Brain pericyte (primary cell): ENCODE measurements at places on chromosomes 4 and X.

GRCh38 chrX:107659768-107660167, 31.5 kb downstream of the PRPS1 start:
- no peak for DNase-seq

DNA sequence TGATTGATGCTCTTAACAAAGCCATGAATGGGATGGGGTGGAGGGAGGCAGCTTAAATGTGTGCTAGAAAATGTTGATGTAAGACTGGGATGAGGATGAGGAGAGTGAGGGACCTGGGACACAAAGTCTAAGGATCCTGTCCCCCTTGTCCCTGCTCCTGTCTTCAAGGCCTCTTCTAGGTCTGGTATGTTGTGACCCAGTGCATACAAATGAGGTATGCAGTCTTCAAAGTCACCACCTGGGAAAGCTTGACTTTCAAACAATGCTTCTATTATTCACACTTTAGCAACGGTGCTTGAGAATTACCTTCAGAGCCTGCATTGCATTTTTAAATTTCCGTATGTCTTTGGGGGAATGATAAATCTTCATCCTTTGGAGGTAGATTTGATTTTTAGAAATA, 88.4 kb upstream of the SLC34A2 start:
- DNase-seq = no peak

- no peak for DNase-seq
Observed at GRCh38 chrX:20393944-20394343, 127.2 kb upstream of the RPS6KA3 start.

DNA sequence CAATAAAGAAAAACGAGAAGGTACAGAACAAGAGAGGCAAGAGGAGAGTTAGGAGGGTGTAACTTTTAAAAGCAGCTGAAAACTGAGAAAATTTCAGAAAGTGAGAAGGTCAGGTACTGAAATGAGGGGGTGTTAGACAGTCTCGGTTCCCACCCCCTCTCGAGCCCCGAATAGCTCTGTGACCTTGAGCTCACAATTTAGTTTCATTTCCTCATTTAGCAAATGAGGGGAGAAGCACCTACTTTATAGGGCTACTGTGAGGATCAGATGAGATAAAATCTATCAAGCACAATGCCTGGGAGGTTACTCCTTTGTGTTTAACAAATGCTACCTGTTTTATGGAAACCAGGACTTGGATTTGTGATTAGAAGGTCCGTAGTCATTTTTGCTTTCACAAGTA, 4.9 kb downstream of the UGT8 start:
- DNase-seq = no peak

DNA sequence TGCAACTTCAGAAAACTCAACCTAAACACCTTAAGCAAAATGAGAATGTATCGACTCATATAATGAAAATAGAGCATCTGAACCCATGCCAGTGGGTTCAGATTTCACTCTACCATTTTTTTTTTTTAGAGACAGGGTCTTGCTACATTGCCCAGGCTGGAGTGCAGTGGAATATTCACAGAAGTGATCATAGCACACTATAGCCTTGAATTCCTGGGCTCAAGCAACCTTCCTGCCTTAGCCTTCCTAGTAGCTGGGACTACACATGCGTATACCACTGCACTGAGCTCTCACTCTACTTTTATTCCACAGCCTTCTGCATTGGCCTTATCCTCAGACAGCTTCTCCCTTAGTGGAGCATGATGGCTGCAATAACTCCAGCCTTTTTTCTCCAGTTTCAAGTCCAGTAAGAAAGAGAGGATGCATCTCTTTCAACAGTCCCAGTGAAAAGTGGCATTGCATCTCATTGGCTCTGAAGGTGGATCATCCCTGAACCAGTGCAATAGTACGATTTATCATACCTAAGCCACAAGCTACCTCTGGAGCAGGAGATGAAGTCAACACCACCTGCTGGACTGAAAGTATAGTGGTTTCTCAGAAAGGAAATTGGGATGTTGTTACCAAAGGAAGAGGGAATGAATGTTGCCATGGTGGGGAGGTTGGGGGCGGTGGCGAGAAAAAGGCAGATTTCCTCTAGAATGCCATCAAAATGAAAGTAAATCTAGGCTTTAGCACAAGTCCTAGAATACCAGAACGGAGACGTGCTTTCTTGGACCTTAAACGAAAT, 2.0 kb upstream of the SOD3 start:
- no peak for DNase-seq

- no peak for DNase-seq
Observed at GRCh38 chr4:42452823-42453222, 55.5 kb downstream of the SHISA3 start.

DNA sequence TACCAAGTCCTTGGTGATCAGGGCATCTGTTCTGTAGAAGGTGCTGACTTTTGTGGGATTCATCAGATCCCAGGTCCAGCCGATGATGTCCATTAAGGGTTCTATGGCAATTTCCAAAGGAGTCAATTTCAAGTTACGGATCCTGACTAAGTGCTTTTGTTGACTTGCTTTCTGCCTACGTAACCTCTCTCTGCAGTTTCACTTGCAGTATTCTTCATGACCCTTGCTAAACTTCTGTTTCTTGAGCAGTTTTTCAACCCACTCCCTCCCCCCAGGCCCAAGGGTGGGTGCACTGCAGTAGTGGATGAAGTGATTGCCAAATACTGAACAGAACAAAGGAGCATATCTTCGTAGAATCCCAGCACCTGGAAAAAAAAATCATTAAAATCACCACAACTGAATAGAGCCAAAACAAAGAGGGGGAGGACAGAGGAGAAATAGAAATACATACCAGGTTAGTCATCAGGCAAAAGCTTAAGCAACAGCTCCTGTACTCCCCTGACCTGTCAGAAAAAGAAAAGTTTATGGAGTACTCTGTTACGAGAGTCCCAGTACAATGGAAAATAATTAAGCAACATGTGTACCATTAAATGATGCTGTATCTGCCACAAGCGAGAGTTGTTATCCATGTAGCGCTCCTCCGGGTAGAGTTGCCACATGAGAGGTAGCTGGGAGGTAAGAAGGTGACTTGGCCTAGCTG, 5.8 kb downstream of the CMC4 start:
- DNase-seq = no peak

DNA sequence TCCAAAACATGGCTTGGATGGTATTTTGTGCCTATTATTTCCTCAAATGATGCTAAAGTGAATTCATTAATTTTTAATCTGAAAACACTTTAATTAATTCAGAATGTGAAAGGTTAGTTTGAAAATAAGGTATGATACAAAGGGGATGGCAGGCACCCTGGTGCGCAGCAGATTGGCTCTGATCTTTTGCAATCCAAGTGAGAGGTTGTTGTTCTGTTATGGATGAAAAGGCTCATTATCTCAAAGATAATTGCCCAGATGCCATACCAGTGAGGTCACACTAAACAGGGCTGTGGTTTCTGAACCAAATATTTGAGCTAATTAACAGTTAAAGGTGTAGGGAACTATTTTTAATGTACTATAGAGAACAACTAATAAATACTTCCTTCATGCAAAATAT, 504.9 kb downstream of the RAPGEF2 start:
- no peak for DNase-seq

- DNase-seq = no peak
Observed at GRCh38 chrX:100748108-100748507, 16.2 kb upstream of the SYTL4 start.

DNA sequence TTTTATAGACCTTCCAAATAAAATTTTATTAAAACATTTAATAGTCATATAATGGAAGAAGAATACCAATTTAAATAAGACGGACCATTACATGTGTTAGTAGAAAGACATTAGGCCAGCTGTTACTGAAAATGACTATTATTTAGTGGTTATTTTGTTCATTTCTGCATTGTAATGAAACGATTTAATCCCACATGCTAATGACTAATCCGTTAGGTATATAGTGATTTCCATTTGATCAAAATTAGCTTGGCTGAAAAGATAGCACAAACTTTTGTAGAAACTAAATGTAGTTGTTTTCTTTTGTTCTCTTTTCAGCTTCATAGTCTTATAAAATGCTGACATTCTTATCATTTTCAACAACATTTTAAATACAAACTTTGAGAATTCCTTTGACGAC, 556.1 kb upstream of the TENM3 start:
- no peak for DNase-seq
